Retinal pigment epithelial cell (primary cell): ENCODE measurements at places on chromosomes 12 and 14.

- peak; percentile 31 for DNase-seq
Observed at GRCh38 chr12:71242511-71242910, 84.7 kb upstream of the TSPAN8 start.

GRCh38 chr14:96038920-96039632 lies at the start of gene C14orf132:
Gene C14orf132, plus strand, starts transcription at chr14:96039362. Its CDS starts 139 bp downstream, at chr14:96039501.
- DNase-seq, result no peak

DNA sequence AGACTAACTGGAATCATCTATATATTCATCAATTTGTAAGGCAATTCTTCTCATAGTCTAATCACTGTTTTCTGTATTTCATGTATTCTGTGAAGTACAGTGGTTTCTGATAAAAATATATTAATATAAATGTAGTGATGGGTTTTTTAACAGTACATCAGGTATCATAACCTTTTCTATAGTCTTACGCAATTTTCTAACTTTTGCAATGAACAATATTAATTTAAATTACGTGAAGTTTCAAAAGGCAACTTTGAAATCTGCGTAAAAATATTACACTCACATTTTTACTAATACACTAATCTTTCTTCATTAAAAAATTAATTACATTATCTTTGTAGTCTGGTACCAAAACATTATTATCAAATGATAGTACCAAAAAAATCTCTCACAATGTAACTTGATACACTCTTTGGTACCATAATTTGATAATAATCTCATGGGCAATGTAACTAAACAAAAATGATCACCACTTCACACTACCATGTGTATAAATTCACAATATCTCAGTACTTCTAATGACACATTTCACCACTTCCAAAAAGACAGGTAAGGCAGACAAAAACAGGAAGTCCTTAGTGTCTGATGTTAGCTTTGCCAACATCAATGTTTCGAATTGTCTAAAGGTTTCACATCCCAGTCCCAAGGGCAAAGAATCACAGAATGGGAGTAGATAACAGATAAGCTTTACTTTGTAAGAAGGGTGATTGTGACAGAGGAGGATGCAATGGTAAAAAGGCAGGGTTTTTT lies 8.7 kb downstream of the DNAI7 start:
- DNase-seq, result no peak

DNA sequence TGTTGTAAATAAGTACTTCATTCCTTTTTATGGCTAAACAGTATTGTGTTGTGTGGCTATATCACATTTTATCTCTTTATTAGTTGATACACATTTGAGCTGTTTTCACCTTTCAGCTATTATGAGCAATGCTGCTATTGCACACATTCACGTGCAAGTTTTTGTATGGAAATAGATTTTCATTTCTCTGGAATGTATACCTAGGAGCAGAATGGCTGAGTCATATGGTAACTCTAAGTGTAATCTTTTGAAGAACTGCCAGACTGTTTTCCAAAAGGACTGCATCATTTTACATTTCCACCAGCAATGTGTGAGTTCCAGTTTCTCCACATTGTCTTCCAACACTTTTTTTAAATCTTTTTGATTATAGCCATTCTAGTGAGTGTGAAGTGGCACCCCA lies 134.0 kb downstream of the SRGAP1 start:
- peak; percentile 70 for DNase-seq

DNA sequence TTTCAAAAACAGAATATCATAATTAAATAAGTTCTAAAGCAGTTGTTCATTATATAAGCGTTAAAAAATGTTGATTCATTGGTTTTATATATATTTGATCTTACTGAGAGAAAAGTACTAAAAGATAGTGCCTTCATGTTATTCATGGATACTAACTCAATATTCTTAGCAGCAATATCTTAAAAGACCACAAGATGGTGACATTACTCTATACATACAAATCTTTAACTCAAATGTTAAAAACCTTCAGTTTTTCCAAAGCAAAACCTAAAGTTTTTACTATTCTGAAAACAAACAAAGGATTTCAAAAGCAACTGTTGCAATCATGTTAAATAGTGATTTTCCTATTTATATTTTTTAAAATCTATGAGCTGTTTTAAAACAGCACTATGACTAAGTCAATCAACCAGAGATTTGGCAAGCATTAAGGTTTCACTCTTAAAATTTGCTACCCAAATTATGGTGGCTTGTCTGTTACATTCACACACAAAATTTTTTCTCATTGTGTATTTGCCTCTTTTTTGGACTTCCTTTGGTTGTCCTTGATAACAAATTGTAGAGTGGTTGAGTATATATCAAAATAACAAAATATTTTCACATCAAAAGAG lies 50.1 kb upstream of the RERGL start:
- no peak for DNase-seq

- DNase-seq, result peak; percentile 98
Observed at GRCh38 chr12:122946690-122947341, 19.4 kb downstream of the ABCB9 start.

DNA sequence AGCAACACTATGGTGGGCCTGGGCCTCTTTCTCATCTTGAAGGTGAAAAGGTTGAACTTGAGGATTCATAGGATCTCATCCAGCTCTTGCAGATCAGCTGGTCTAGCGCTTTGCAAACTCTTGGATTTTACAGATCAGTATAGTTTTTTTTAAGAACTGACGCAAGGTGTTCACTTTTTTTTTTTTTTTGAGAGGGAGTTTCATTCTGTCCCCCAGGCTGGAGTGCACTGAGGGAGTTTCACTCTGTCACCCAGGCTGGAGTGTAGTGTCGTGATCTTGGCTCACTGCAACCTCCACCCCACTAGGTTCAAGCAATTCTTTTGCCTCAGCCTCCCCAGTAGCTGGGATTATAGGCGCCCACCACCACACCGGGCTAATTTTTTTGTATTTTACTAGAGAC lies 20.4 kb upstream of the LGMN start:
- DNase-seq, result no peak

DNA sequence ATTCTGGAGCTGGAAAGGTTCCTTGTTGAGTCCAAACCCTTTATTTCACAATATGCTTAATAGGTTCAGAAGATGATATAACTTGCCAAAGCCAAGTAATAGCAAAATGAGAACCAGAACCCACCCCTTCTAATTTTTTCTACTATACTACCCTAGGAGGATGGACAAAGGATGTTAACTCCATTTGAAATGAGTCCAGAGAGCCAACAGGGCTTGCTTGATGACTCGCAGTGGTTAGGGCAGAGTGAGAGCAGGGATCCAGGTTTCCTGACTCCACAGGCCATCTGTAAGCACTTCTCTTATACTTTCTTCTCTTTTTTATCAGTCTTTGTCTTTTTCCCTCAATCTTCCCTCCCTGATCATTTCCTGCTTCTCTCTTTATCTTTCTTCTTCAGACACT lies 668.1 kb downstream of the MED13L start:
- no peak for DNase-seq

DNA sequence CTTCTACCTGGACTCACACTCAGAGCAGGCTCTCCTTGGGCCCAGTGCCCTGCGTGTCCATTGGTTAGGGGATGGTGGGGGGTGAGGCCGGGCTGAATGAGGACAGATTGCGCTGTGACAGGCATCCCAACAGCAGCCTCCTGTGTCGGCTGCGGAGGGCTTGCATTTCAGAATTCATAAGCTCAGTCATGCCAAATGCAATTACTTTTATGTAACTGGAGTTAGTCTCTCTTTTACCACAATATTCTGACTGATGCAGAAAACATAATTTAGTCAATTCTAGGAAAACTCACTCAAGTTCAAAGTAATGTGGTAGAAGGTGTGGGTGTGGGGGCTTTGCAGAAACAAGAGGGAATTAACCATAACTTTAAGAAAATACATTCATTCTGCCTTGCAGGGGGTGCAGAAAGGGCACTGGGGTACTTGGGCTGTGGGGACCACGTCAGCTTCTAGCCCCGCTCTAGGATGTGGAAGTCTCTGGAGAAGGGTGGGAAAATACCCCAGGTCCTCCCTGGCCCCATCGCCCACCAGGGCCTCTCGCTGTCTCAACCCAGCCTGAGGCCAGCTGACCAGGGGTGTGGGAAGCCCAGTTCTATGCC lies 257.7 kb downstream of the ADGRD1 start:
- DNase-seq, result no peak

- peak; percentile 69 for DNase-seq
Observed at GRCh38 chr12:124919521-124920352, 5.3 kb upstream of the UBC start.

GRCh38 chr14:95330591-95331370 lies 11.1 kb upstream of the CLMN start:
- no peak for DNase-seq

GRCh38 chr14:64611358-64612020 lies 61.7 kb downstream of the PPP1R36 start:
- no peak for DNase-seq

GRCh38 chr14:73467800-73468199 lies 9.5 kb upstream of the NUMB start:
- DNase-seq, result no peak

DNA sequence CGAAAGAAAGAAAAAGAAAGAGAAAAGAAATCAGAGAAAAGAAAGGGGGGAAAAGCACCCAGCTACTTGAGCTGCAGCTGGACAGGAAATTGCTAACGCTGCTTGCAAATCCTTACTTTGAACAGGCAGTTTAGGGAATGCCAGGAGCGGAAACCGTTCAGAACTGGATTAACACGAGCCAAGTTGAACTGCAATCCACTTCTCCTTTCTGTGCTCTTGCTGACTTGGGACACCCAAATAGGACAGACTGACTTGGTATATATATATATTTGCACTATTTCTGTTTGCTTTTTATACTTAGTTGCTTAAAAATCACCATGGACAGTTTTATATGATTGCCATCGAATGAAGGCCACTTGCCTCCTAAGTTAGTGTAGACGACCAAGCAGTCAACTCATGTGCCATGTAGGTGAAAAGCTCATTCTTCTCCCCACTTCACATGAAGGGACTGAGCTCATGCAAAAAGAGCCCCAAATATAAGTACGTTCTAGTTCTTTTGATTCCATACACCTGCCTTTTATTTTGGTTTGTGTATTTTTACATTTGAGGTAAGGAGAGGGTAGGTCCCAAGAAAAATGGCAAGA lies 5.5 kb downstream of the DUSP6 start:
- DNase-seq, result peak; percentile 58

DNA sequence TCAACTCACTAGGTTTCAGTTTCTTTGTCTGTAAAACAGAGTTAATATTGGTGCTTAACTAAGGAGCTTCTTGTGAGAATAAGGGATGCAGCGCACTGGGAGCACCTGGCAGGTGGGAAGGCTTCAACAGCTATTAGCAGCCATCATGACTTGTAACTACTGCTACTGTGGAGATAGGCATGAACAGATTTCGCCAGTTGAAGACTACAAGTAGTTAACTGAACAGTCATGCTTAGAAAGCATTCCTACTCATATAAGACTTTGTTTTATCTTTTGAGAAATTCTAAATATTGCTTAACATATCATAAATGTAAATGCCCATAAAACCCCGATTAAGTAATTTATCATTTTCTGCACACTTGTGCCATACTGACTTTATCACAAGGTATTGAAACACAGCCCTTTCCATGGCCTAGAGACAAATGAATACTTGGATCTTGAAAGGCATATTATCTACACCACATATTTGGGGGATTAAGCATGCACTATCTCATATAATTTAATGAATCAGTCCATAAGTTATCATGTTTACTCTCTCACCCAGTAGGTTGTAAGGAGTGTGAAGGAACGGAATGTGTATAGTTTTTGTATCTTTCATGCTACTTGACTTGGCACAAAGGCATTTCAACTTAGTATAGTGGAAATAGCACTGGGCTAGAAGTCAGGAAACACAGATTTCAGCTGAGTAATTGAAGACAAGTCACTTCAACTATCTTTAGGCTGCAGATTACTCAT lies 16.1 kb downstream of the NTN4 start:
- DNase-seq, result no peak

DNA sequence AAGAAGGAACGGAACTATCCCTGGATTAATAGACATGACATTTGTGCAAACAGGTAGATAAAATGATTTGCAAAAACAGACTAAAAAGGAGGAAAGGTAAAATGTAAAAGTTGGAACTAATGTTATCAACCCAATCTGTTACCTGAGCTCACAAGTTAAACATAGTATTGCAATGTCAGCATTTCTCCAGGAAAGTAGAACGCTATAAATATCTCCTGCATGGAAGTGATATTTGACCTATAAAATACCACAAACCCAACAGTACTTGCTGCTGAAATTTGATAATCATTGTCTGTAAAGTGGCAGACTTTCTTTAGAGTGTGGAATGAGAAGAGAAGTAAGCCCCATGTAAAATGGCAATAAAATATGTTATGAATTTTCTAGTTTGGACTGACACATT lies 1435.7 kb downstream of the LRFN5 start:
- DNase-seq, result no peak

DNA sequence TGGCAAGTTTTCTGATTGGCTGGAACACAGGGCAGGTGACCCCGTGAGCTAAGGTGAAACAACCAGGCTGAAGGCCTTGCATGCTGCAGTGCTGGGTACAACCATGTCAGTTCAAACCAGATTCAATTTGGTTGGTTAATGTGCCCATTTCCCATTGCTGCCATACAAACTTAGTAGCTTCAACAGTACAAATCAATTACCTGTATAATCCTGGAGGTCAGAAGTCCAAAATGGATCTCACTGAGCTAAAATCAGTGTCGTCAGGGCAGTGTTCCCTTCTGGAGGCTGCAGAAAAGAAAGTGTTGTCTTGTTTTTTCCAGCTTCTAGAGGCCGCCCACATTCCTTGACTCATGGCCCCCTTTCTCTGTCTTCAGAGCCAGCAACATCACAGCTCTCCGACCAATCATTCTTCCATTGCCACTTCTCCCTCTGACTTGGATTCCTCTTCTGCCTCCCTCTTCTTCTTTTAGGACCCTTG lies 221.7 kb downstream of the ZFP36L1 start:
- no peak for DNase-seq

GRCh38 chr14:94173471-94173884 lies 644 bp upstream of the PPP4R4 start:
- no peak for DNase-seq

DNA sequence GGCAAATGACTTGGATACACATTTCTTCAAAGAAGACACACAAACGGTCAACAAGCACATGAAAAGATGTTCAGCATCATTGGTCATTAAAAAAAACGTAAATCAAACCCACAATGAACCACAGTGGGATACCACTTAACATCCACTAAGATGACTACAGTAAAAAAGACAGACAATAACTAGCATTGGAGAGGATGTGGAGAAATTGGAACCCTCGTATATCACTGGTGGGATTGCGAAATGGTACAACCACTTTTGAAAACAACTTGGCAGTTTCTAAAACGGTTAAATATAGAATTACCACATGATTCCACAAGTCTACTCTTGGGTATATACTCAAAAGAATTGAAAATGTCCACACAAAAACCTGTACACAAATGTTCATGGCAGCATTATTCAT lies 25.2 kb upstream of the PPFIBP1 start:
- no peak for DNase-seq

- DNase-seq, result no peak
Observed at GRCh38 chr12:52059582-52060497, 8.6 kb downstream of the NR4A1 start.

GRCh38 chr14:22434901-22435550 lies 154.0 kb downstream of the DAD1 start:
- no peak for DNase-seq

DNA sequence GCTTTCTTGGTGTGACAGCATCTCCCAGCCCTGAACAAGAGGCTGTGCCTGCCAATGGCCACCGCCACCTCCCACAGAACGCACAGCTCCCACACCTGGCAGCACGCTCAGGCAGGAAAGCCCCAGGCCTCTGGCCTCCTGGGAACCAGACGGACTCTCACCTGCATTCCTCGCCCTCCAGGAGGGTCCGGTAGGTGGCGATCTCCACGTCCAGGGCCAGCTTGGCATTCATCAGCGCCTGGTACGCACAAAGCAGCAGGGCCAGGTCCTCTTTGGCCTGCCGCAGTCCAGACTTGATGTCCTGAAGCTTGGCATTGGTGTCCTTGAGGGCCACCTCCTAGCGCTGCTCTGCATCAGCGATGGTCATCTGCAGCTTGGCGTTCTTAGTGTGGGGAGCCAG lies 12.1 kb upstream of the KRT77 start:
- no peak for DNase-seq
